ENCODE measurements at places on chromosomes 12 and 14.

GRCh38 chr14:75068294-75069120 lies 934 bp upstream of the ZC2HC1C start:
- DNase-seq, result no peak

GRCh38 chr12:113926788-113927187 lies 39.3 kb downstream of the RBM19 start:
- DNase-seq, result no peak

- DNase-seq, result no peak
Measured at GRCh38 chr12:132326646-132327045, 2.7 kb downstream of the GALNT9 start.

DNA sequence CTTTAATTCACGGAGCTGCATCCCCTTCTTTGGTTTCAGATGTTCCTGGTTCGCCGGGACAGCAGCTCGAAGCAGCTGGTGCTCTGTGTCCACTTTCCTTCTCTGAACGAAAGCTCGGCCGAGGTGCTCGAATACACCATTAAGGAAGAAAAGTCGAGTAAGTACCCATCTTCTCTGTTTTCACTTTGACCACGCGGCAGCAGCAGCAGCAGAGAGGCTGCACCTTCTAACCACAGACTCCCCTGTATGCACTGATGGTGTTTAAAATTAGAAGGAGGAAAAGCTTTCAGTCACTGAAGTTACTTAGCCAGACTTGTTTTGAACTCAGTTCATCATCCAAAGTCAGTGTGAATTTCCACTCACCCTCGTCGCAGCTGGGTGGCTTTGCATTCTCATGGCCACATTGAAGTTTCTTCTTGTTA lies 63.8 kb downstream of the RIN3 start:
- DNase-seq, result no peak

DNA sequence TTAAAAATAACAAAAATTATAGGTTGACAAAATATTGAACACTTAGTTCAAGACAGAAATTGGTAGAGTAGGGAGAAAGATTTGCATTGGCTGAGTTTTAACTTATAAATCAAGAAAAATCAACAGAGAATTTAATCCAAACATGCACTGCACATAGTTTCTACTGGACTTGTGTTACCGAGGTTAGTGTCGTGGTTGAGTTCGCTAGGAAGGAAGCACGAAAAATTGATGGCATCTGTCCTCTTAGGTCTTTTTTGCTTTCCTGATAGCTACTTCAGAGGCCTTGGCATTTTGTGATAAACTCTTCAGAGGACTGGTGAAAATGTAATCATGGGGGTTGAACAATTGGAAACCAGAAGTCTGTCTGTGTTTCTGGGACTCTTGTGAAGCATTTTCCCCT lies 392.9 kb downstream of the NUAK1 start:
- DNase-seq, result no peak

- peak; percentile 38 for DNase-seq
Measured at GRCh38 chr14:57390806-57391516, 575 bp downstream of the NAA30 start.

DNA sequence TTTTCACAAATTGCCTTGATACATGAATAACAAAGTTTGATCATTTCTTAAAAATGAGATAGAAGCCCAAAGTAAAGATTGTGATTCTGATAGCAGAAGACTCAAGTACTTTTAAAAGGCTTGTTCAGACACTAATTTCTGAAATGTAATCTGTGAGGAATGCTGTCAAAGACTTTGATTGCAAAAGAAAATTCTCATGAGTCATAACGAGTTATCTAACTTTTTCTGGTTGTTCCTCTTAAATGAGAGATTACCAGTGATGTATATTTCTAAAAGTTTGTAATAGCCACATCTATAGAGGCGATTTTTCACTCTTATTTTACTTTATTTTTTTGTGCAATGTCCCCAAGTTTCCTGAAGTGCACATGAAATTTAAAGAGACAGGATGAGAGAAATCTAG lies 7.0 kb downstream of the PYGL start:
- DNase-seq, result no peak

DNA sequence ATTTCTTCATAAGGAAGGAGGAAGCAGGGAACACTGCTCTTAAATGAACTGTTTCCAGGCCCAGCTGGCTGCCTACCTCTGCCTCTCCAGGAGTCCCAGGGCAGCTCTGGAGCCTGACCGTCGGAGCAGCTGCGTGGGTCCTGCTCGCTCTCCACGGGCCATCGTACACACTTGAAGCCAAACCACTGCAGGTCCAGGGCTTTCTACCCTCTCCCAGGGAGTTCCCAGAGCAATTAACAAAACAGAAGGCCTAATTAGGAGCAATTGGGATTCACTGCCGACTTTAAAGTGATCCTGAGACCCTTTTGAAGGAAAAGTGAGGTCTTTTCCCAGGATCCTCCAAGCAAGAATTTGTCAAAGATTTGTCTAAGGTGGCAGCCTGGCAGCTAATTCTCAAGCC lies 76.9 kb downstream of the OTX2 start:
- no peak for DNase-seq

- DNase-seq, result no peak
Measured at GRCh38 chr12:56469007-56469930, 891 bp downstream of the SPRYD4 start.

GRCh38 chr12:98894412-98895085 lies 249.5 kb downstream of the APAF1 start:
- DNase-seq, result peak; percentile 20

- DNase-seq, result peak; percentile 39
Measured at GRCh38 chr12:11553871-11554533, 95.5 kb upstream of the ETV6 start.

DNA sequence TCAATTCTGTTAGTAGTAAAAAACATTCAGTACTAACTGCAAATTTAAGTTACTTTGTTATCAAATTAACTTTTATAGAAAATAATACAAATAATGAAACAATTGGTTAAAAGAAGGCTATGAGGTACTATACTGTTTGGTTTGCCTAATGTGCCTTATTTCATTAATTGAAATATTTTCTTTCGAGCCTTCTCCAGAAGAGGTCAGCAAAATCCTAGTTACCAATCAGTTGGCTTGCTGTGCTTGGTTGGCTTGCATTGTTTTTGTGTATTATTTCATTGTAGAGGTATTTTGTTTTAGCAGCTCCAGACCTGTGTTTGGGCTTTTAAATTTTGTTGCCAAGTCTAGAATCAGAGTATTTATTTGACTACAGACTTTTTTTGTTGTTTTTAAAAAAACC lies 68.5 kb downstream of the AEBP2 start:
- no peak for DNase-seq

GRCh38 chr14:60116181-60116580 lies 24.5 kb downstream of the PCNX4 start:
- no peak for DNase-seq

GRCh38 chr12:14621826-14622225 lies 54.1 kb upstream of the PLBD1 start:
- no peak for DNase-seq

DNA sequence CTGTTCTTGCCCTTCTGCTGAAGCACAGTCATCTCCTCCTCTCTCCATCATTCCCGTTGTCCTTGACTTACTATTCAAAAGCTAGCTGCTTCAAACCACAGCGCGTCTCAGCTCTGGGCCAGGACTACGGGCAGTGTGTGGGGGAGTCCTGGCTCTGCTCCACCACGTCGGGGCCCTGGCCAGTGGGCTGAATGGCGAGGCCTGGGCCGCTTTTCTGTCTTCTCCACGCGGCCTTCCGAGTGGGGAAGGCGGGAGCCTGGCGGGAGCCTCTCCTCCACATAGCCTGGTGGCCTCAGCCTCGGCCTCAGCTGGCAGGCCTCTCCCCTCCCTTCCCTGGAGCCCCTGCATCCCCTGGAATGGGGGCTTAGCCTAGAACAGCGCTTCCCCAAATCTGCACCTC lies 16.5 kb downstream of the ANKRD9 start:
- no peak for DNase-seq

DNA sequence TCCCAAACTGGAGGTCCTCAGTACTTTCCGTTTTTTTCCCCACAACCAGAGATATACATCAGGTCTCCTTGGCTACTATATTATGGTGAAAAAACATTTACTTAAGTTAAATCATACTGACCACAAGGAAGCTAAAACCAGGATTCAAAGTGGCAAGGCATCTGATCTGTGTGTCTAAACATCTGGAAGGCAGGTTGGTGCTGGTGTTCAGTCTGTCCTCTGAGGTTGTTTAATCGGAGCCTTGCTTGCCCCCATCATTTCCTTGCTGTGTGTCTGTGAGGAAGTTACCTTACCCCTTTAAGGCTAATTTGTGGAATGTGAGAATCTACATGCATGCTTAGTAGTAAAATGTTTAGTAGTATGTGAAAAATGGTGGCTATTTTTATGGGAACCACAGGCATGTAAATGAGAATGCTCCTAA lies 75.6 kb downstream of the GALNT4 start:
- DNase-seq, result no peak

DNA sequence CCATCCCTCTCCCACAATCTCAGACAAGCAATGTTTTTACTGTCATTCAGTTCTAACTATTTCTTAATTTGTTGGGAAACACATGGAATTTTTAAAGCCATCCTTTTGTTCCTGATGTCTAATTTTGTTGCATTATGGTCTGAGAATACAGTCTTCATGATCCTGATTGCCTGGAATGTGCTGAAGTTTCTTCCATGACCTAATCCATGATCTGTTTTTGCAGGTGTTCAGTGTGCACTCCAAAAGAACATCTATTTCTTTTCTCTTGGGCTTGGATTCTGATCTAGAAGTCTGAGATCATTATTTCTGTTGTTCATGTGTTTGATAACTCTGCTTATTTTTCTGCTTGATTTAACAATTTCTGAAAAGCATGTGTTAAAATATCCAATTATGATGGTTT lies 43.2 kb upstream of the PHC1 start:
- no peak for DNase-seq

DNA sequence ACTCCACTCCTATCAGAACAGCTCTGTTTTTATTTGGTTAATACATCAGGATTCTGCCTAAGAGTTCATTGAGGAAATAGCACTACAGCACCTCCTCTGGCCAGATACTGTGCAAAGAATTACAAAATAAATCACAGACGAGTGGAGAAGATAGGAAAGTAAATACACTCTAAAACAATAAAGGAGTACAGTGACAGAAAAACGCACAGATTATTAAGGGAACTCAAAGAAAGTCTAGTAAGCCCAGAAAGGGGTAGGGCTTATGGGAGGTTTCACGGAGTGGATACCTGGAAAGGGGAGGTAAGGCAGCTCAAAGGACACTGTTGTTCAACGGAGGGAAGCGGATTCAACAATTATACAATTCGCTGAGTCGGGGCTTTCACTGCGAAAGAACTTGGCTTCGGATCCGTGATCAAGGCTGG lies 5.5 kb downstream of the OR10AD1 start:
- DNase-seq, result no peak

DNA sequence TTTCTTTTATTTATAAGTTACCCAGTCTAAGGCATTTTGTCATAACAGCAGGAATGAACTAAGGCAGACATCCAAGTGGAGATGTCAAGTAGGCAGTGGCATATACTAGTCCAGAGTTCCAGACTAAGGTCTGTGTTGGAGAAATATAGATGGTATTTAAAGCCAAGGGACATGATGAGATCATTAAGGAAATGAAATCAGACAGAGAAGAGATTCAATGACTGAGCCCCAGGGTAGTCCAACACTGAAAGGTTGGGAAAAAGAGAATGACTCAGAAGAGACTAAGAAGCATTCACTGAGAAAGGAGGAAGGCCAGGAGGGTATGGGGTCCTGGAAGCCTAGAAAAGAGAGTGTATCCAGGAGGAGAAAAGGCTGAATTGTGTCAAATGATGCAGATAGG lies 442.2 kb upstream of the CCDC196 start:
- DNase-seq, result no peak

DNA sequence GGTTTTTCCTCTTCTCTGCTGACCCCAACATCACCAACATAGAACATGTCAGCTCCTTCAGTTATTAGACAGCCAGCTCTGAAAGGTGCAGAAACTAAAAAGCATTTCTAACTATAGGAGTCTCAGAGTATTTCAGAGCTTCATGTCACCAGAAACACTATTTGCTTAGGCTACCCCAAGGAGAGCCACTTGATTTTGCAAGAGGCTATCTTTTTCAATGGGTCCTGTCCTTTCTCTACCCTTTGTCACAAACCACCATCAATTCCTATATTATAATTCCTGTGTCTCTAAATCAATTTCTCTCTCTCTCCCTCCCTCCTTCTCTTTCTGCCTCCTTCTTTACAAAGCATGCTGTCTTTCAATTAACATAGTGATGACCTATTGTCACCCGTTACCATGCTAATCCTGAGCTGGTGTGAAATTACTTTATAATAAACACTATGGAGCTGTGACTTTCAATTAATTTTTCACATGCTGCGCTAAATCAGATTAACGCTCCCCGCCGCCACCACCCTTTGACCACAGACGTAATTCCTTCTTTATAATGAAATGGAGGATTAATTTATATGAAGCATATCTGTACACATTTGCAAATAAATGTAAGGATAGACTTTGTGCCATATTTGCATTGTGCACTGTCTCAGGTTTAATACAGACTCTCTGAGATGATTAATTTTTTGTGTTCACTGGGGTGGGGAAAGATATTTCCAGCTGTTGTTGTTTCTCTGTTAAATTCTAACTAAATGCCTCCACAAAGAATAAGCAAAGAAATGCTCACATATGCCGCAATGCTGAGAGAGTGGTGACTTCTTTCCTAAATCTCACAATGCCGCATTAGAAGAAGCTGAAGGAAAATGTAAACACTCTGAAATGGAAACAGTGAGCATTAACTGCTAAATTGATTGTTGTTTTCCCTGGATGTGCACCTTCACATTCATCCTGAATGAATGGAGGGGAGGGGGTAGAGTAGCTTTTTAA lies 418.6 kb downstream of the PDZRN4 start:
- DNase-seq, result no peak

DNA sequence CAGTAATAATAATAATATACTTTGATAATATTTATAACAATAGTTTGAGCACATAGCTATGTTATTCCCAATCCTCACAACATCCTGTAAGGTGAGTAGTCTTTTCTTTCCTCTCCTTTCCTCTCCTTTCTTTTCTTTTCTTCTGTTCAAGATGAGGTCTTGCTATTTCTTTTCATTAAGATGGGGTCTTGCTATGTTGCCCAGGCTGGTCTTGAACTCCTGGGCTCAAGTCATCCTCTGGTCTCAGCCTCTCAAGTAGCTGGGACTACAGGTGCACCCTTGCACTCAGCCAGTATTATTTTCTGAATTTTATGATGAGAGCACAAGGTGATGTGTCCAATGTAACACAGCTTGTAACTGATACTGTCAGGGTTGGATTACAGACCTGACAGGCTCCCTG lies 134.6 kb downstream of the OTOGL start:
- DNase-seq, result no peak

DNA sequence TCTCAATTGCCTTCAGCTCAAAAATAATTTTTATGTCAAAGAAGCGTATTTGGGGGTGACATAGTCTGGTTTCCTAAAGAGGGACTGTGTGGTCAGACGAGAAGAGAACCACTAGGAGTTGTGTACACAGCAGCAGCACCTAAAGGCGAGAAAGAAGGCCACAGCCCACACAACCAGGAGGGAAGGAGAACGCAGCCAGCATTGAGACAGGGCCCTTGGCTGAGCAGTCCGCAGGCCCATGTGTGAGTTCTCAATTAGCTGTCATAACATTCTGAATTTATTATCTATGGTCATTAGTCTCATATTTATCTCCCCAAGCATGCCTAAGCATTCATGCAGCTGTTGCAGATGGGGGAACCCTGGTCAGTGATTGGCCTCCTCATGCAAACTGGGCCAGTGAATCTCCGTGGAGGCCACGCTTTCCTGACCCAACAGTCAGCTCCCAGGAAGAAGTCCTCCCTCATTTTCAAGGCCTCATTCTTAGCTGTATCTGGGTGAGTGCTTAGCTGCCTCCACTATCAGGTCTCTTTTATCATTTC lies 81.2 kb upstream of the ATF7IP start:
- DNase-seq, result no peak

Measured in GM12891 (cell line).